A172 (cell line): ENCODE measurements at places on chromosomes 2 and 18.

GRCh38 chr2:97849881-97850528, 136.6 kb downstream of the ZAP70 start:
- peak; percentile 67 for DNase-seq

GRCh38 chr2:30716123-30716900, 90.9 kb downstream of the CAPN13 start:
- DNase-seq = no peak

- no peak for DNase-seq
Measured at GRCh38 chr2:208049006-208049405, 23.7 kb upstream of the PLEKHM3 start.

DNA sequence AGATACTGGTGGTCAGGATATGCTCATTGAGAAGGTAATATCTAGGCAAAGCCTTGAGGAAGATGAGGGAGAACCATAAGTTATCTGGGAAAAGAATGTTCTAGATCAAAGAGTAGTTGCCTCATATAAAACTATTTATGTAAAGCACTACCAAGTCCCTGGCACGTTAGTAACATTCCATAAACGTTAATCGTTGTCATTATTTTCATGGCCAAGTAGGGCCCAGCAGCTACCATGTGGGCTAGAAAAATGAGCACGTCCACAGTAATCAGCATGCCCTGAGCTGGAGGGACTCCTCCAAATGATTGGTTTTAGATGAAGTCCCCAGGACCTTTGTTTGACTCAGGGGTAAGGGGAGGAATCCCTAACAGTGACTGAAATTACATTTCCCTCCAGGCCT, 32.7 kb upstream of the AFTPH start:
- DNase-seq = no peak

DNA sequence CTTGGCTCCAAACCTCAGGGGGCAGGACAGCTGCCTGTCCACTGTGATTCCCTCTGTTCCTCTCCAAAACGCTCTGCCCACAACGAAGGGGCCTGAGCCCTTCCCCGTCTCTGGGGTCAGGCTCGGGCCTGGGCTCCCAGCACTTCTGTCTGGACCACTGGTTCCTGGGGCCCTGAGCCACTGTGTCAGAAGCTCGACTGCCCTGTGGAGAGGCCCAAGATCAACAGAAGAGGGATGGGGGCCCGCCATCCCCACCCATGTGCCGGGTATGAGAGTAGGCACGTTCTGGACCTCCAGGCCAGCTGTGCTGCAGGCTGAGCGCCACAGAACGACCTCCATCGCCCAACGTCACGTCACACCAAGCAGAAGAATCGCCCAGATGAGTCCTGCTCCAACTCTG, 119.9 kb upstream of the HS6ST1 start:
- no peak for DNase-seq
